ENCODE measurements at places on chromosomes 7 and 10.
A peak's percentile ranks its signal among the peaks of the same experiment; 100 is the strongest.

GRCh38 chr10:52653263-52653909 is 119.2 kb downstream of the MBL2 start:
- no peak for DNase-seq

DNA sequence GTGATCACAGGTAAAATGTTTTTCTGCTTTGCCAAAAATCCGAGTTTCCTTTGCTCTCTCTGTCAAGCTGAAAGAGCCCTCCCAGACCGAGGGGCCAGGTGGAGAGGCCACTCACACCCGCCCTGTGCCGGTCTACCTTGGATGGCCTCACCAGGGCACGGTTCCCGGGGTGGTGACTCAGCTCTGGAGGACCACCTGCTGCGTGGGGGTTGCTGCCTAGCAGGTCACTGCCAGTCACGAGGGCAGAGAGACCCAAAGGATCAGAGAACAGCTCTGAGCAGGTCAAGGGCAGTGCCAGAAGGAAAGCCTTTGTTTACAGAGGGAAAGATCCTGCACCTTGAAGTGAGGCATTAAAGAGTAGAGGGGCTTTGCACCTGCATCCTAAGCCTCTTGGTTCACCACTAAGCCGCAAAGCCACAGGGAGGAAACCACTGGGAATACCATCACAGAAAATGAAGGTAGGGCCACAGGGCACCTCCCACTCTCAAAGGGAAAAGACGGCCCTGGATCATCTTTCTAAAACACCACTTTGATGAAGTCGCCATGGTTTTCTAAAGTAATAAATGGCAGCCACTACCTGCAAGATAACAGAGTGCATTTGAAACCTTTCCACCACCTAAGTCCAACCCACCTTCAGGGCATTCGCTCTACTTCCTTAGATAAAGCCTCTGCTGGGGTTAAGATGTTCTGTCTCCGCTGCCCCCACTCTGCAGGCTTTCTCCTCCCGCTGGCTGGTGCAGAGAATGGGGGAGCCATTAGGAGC is 160.3 kb upstream of the KLF14 start:
- DNase-seq = no peak

DNA sequence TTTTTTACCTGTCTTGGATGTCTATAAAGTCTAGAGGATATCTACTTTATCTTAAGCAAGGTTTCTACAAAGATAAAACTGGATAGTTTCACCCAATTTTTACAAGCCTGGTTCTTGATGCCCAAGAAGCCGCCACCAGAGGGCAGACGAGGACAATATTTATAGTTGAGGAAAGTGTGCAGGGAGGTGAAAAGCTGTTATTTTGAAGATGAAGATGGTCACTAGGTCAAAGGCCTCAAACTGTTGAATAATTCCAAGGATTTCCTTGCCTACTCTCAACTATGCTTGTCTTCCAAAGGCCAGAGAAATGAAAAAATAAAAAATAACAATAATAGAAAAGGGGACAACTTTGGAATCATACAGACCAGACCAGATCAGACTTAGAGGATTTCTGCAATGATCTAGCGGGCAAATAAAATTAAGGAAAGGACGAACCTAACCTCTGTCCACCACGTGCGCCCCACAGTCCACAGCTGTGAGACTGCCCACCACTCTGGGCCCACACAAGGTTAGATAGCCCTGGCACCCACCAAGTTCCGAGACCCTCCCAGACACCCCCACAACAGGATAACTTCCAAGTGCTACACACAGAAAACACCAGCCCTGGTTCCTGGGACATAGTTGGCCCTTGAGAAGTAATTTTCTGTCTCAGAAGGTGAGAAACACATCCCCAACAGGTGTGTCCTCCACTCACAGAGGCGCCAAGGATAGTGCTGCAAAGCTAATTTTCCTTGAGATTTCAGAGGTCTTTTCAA is 2.8 kb downstream of the PKD1L1 start:
- peak; percentile 58 for DNase-seq

- no peak for DNase-seq
Measured at GRCh38 chr7:159027789-159028507, 116.7 kb downstream of the VIPR2 start.

- no peak for DNase-seq
Measured at GRCh38 chr10:123464430-123465323, 201.5 kb upstream of the GPR26 start.

GRCh38 chr10:110083884-110084283 is 76.1 kb downstream of the ADD3 start:
- no peak for DNase-seq

Data from D341Med (cell line).